ENCODE measurements at places on chromosomes 7 and 10.

GRCh38 chr10:12179606-12180170 lies 16.0 kb downstream of the NUDT5 start:
- no peak for DNase-seq

- DNase-seq = peak; percentile 87
Measured at GRCh38 chr7:158976849-158977593, 120.7 kb downstream of the DYNC2I1 start.

DNA sequence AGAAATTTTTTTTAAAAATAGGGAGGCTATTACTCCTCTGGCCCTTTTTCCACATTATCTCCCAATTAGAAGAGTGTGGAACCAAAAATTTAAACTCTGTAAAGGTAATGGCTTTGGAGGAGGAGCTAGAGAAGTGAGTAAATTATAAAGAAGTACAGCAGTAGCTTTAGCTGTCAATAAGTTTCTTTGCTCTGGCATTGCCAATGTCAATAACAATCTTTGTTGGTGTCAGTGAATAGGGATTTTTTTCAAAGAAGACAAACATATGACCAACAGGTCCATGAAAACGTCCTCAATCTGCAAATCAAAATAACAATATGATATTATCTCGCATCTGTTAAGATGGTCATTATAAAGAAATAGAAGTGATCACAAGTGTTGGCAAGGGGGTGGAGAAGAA lies 227.1 kb upstream of the MBL2 start:
- DNase-seq = no peak

- no peak for DNase-seq
Measured at GRCh38 chr10:4532976-4533375, 293.0 kb upstream of the AKR1E2 start.

DNA sequence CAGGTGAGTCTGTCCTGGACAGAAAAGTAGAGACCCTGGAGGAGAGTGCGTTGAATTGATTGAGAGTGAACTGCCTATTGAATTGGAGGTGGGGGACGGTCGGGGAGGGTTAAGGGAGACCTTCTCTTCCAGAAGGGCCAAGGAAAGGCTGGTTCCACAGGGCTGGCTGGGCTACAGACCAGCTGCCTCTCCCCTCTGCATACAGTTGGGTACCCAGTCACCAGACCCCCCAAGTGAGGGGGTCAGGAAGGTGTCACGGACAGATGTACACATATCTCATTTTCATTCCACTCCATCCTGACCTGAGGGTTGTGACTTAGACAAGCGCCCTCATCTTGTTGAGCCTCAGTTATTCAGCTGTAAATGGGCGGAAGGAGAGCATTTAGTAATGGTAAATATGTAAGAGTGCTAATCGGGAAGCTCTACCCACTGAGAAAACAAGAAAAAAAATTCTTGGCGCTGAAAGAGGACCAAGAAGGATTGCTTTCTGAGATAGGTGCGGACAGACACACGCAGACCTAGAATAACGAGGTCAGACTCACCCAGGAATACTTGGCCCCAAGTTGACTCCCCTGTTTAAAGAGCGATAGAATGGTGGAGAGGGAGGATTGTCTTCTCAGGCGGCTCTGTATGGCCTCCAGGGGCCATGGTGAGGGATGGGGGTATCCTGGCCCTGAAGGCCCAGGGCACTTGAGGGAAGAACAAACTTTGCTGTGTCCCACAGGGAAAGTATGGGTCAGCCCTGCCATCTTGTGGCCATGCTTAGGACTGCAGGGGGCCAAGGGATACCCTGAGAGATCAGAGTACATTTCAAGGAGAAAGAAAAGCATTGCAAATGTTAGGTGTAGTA lies 7.2 kb upstream of the MBL2 start:
- peak; percentile 73 for DNase-seq

DNA sequence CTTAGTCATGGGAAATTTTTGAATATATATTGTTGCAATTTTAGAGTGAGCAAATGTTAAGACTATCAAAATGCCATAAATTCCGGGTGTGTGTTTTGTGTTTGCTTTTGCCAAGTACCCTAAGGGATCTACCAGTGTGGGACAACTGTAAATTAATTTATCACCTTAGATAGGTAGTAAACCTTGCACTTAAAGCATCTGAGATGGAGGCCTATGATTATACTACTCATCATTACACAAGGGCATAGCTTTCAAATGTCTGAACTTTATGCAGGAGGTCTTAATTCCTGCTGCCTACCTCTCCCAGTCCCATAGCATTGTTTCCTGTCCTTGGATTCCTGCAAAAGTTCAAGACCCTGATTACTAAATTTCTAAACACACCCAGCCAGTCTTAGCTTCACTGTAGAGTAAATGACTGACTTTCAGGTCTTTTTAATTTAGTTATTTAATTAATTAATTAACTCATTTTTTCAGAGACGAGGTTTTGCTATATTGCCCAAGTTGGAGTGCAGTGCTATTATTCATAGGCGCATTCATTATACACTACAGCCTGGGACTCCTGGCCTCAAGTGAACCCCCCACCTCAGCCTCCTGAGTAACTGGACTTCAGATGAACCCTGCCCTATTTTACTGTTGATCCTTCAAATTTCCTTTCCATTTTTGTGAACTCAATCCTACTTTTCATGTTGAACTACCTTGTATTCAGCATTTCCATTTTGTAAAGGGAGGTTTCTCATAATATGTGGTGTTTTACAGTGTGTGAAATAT lies 47.0 kb downstream of the THSD7A start:
- DNase-seq = no peak

DNA sequence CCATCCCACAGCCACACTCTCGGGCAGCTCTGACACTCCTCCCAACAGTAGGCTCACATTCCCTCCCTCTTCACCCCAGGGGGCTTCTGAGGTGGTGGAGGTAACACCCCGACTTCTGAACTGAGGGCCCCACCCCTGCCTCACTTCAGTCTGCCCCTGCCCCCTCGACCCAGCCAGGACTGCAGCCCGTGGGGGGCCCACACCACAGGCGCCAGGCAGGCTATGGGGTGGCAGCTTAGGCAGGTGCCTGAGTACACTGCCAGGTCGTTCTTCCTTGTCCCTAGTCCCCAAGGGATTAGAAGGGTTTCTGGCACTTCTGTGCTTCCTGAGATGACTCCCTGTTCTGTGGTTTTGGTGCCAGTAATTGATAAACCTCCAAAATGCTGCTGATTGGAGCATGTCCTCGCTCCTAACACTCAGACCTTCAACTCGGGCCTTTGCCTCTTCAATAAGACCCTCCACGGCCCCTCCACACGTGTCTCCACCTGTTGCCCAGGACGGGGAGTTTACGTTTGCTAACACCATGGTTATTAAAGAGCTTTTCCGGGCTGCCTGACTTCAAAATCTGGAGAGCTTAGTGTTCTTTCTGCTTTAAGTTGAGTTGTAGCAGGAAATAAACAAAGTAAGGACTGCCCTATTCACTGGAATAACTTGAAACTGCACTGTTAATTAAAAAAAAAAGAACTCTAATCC lies 23.8 kb upstream of the LARP4B start:
- DNase-seq = no peak

DNA sequence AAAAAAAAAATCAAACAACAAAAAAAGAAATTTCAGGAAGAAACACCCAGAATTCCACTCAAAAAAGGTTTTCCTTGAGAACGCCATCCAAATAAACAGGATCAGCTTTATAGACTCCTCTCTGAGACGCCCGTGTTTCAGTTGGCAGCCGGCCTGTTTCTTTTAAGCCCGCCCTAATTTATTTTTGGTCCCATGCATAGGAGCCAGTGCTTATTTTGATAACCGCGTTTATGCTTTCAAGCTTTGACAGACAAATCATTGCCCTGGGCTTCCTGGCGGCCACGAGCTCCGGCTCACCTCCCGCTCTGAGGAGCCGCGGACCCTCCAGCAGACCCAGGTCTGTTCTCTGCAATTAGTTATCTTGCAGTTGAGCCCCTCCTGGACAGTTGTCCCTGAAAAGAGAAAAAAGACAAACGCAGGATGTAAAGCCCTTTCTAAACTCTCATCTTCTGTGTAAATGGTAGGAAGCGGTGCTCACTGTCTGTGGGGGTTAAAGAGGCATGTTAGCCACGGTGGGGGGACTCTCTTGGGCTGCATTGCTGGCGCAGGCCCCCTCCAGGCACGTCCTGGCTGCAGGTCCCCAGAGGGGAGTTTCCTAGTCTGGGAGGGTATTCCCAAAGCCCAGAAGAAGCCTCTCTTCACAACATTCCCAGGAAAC lies 22.2 kb upstream of the UNCX start:
- no peak for DNase-seq

DNA sequence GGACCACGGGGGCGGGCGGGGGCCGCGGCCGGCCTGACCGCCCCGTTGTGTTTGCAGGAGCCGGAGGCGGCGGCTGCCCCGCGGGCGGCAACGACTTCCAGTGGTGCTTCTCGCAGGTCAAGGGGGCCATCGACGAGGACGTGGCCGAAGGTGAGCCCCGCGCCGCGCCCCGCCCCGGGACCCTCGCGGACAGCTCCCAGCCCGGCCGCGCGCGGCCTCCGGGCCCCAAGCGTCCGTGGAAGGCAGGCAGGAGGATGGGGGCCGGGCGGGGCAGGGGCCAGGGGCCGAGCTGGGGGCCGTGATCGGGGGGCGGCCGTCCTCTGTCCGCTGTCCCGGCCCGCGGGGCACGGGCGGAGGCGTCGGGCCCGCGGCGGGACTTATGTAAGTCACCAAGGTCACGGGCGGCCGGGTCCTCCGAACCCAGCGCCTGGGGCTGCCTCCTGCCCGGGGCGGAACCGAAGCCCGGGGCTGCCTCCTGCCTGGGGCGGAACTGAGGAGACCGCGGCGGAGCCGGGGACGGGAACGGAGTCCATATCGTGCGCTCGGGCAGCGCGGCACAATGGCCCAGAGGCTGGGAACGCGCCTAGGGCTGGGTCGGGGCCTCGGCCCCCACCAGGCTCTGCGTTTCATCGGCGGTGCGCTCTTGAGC lies 497 bp downstream of the PPP2R2D start:
- DNase-seq = peak; percentile 33

DNA sequence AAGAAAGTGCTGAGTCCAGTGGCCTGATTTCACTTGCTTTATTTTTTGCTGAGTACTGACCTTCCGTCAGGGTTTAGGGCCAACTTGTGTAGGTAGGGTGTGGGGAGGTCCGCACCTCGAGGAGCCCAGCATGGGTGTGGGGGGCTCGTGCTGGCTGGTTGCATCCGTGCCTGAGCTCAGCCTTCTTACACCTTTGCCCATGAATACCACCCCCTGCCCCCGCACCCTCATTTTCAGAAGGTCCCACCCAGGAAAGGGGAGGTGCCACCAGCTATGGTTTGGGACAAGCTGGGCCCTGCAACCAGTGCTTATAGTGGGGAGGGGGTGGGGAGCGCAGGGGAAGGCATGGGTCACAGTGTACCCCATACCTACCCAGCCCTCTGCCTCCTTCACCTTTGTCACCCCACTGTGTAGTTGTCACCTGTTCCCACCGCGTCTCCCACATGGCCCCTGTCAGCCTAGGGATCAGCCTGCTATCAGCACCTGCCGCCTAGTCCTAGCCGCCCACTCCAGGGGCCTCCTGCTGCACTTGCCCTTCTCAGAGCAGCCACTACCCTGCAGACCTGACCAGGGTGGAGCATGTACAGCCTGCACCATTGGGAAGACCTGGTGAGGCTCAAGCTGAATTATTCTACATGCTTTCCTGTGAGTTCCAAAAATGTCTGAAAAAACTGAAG lies 146.2 kb upstream of the RET start:
- no peak for DNase-seq

- DNase-seq = peak; percentile 81
Measured at GRCh38 chr7:219581-220150, 27.3 kb downstream of the FAM20C start.

GRCh38 chr10:43262902-43263466 lies 3.9 kb downstream of the RASGEF1A start:
- no peak for DNase-seq

- no peak for DNase-seq
Measured at GRCh38 chr7:117230276-117231046, 92.4 kb downstream of the WNT2 start.

GRCh38 chr10:71392791-71393781 lies 3.6 kb upstream of the CDH23 start:
- DNase-seq = no peak

DNA sequence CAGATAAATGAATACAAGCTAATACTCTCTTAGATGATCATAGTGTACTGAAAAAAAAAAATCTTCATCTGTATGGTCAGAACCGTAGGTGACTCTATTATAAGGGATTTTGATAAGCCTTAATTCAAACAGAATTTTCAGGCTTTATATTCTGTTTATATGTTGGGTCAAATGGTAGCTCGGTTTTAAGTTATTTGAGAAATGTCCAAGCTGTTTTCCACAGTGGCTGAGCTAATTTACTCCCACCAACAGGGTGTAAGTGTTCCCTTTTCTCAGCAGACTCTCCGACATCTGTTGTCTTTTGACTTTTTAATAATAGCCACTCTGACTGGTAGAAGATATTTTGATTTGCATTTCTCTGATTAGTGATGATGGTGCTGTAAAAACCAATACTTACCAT lies 328.8 kb upstream of the MAGI2 start:
- DNase-seq = no peak

GRCh38 chr7:105614341-105614840 lies 33.1 kb upstream of the EFCAB10 start:
- DNase-seq = no peak

DNA sequence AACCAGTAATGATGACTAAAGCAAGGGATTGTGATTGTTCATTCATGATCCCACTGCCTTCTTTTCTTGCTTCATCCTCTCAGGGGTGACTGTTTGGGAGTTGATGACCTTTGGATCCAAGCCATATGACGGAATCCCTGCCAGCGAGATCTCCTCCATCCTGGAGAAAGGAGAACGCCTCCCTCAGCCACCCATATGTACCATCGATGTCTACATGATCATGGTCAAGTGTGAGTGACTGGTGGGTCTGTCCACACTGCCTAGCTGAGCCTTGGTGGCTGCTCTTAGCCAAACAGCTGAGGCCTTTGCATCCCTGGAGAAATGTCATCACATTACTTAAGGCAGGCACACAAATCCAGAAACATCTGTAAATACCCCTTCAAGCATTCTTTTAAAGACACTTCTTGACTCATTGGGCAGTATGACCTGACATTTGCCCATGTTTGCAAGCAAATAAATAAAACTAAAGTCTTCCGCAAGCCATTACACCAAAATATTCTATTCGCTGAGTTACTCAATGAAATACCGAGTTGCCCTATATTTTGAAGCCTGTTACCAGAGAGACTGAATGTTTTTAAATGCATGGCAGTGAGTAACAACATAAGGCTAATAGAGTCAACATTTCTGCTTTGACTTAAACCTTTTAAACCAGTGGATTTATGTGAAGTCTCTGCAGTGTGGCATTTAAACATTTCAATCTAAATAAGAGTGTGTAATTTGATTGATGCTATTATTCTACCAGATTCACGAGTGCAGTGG lies 166.3 kb upstream of the LANCL2 start:
- DNase-seq = no peak

- no peak for DNase-seq
Measured at GRCh38 chr10:3850999-3851937, 66.3 kb upstream of the KLF6 start.

GRCh38 chr7:77439572-77439971 lies 23.4 kb upstream of the GSAP start:
- DNase-seq = peak; percentile 68

Data from head of caudate nucleus (tissue), 42 donors.